Progenitor cell of endocrine pancreas (in vitro differentiated cells): ENCODE measurements at places on chromosomes 1 and 21. TPM values are rescaled to one million over a fixed set of nuclear protein-coding genes. Genes with fewer than 3 reads are reported as not detected.

The MSH4 gene
- total RNA-seq, result 0.55 and 0.57 TPM in 2 replicates

The CBR3 gene
- not detected in 2 replicates for total RNA-seq

The TBX19 gene
- total RNA-seq, result 2.0 and 2.3 TPM in 2 replicates

The HEYL gene
- total RNA-seq, result 4.3 and 5.2 TPM in 2 replicates

The FCRL5 gene
- not detected in 2 replicates for total RNA-seq

The FAM229A gene
- total RNA-seq, result 15.0 and 17.3 TPM in 2 replicates
